Right lung (tissue), 10 donors: ENCODE measurements at places on chromosomes 2 and 18. TPM values are rescaled to one million over a fixed set of nuclear protein-coding genes. Genes with fewer than 3 reads are reported as not detected.

Gene TUBA3D
- 1.5 TPM for polyA plus RNA-seq

Gene SERPINB11
- not detected for polyA plus RNA-seq

Gene UGT1A8
- not detected for polyA plus RNA-seq

Gene SNORC
- polyA plus RNA-seq = 0.97 TPM

Gene CYB5A
- polyA plus RNA-seq = 285 TPM

Gene CBLN2
- polyA plus RNA-seq = 7.0 TPM

Gene GNLY
- polyA plus RNA-seq = 6.2 TPM

Gene SLC8A1
- 5.4 TPM for polyA plus RNA-seq

Gene C2orf49
- 19.0 TPM for polyA plus RNA-seq

Gene ANKRD30BL
- polyA plus RNA-seq = 0.81 TPM

Gene NT5C1B
- 1.6 TPM for polyA plus RNA-seq

Gene DCDC2C
- not detected for polyA plus RNA-seq

Gene FEV
- not detected for polyA plus RNA-seq

Gene ZSWIM2
- not detected for polyA plus RNA-seq

Gene KRTCAP3
- 12.0 TPM for polyA plus RNA-seq

Gene EVA1A
- 26.5 TPM for polyA plus RNA-seq

Gene GRHL1
- polyA plus RNA-seq = 8.1 TPM

Gene IL37
- 0.27 TPM for polyA plus RNA-seq
